ENCODE measurements at places on chromosomes 2 and 18.

DNA sequence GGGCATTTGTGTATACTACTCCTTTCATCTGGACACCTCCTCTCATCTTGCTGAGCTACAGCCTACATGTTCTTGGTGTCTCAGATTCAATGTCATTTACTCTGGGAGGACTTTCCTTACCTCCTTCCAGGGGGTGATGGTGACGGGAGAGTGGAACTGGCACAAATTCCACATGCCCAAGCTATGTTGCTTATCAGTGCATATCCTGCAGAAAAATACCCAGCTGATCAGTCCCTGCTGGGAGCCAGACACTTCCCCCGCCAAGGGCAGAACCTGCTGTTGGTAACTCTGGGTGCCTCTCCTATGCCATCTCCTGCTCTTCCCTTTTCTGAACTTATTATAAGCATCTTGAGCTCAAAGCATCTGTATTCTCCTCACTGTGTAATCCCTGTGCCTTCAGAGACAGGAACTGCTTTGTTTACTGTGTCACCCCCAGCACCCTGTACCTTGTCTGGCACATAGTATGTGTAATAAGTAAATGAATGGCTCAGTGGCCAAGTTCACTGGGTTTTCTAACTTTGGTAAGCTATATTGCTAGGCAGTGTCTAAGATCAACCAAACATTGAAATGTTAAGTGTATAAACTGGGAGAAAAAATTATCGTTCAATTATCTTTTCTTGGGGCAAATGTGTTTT is 87.7 kb upstream of the LPIN2 start:
- DNase-seq: no peak

- DNase-seq: no peak
Measured at GRCh38 chr2:240573516-240574385, 5.5 kb downstream of the RNPEPL1 start.

GRCh38 chr2:105373344-105373781 is 25.5 kb downstream of the FHL2 start:
- no peak for DNase-seq

GRCh38 chr2:46284260-46284659 is 12.9 kb upstream of the EPAS1 start:
- DNase-seq: no peak

DNA sequence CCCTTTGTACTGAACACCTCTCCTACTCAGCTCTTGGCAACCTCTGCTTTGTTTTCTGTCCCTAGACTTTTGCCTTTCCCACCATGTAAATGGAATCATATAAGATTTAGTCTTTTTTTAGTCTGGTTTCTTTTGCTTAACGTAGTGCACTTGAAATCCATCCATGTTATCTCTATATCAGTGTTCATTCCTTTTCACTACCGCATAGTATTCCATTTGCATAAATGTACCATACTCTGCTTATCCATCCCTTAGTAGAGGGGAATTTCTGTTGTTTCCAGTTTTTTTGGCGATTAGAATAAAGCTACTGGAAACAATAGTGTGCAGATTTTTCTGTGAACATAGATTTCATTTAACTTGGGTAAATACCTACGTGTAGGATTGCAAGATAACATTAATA is 46.4 kb downstream of the GAD1 start:
- DNase-seq: no peak

GRCh38 chr18:25230658-25231326 is 121.2 kb downstream of the ZNF521 start:
- DNase-seq: no peak

DNA sequence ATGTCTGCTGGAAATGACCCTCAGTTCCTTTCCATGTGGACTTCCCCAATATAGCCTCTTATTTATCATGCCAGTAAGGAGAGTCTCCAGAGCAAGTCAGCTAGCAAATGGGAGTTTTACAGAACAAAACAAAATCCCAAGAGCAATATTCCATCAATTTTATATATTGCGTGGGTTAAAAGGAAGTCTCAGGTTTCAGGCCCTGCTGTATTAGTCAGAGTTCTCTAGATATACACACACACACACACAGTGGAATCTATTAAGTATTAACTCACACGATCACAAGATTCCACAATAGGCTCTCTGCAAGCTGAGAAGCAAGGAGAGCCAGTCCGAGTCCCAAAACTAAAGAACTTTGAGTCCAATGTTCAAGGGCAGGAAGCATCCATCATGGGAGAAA is 102.8 kb upstream of the MAP2 start:
- no peak for DNase-seq

- DNase-seq: no peak
Measured at GRCh38 chr2:94753466-94753998, 117.7 kb upstream of the TEKT4 start.

- DNase-seq: peak; percentile 52
Measured at GRCh38 chr2:6866275-6866671, 566 bp upstream of the CMPK2 start.

DNA sequence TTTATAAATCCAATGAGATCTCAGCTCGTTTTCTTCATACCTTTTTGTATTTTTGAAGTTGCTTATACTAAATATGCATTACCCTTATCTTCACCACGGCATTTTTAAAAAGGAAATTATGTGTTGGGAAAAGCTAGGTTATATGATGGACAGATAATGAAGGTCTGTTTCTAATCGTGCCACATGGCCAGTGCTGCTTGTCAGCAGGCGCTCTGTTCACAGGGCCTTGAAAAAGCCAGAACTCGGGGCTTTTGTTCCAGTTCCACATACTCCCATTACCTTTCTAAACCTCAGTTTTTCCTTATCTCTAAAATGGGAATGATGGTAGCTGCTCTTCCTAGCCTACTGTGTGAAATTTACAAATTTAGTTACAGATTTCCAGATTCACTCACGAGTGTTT is 42.0 kb downstream of the EPAS1 start:
- no peak for DNase-seq

- no peak for DNase-seq
Measured at GRCh38 chr18:57440331-57441070, 5.3 kb downstream of the ONECUT2 start.

DNA sequence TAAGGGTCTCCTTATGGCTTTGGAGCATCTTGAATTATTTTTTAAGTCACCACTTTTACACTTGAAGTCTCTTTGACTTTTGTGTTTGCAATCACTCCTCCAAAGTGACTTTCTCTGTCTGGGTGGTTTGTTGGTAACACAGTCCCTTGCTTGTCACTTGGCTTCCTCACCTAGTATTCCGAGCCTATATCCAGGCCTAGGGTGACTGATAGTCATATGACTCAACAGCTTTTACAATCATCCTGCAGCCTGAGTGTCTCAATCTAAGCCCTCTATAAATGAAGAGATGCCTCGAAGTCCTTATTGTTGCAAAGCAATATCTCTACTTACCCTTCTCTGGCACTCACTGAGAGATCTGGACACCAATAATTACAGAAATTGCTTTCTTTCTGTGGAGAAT is 53.9 kb upstream of the SETBP1 start:
- DNase-seq: no peak

DNA sequence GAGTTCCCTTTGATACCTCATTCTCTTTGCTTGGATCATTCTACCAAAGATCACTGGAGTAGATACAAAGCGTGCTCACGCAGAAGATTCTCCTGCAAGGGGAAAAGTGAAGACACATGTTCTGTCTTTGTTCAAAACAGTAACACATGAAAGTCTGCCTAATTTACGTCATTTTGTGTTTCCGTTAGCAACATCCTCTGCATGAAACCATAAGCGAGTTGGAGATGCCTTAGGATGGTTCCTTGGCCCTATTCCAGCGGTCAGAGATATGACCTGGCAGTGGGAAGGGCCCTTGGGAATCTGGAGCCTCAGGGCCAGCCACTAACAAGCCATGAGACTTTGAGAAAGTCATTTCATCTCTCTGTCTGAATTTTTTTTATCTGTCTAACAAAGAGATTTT is 180.9 kb upstream of the TWIST2 start:
- DNase-seq: no peak

DNA sequence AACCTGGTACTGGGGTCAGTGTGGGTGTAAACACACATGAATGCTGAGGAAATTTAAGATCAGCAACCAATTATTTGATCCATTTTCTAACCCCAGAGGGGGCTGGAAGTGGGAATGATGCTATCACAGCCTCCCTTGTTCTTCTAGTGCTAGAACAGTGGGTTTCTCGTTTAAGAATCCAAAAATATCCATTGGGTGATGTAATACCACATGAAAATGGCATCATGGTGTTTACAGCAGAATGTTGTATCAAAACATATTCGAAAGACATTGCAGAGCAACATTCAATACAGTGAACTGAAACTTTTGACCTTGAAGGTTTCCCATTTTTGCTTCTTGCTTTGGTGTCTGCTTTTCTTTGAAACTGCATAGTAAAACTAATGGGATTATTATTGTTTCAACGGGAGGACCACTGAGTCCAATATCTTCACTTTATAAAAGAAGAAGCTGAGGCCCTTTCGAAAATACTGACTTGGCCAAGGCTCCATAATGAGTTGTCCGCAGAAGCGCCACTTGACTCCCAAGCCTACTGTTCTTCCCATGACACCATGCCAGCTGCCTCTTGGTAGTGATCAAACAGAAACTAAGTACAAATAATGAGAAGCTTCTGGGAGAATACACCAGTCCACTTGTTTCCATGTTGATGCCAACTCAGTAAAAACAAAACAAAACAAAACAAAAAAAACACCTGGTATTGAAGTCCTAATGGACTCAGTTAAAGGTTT is 106.1 kb downstream of the COLEC12 start:
- DNase-seq: no peak

DNA sequence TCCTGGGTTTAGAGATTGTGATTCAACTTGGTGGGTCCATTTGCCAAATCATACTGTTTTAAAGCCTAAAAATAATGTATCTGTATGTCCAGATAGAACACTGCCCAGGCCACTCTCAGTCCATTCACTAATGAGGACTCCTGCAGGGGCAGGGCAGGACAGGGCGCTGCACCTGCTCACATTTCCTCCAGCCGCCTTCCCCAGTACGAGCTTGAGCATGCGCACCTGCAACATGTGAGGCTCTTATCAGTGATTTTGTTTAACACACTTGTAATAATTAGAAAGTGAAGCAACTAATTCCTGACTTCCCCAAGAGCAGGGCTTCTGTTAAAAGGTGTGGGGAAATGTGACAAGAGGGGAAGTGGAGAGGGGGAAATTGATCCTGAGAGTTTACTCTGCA is 89.7 kb downstream of the AFF3 start:
- no peak for DNase-seq

DNA sequence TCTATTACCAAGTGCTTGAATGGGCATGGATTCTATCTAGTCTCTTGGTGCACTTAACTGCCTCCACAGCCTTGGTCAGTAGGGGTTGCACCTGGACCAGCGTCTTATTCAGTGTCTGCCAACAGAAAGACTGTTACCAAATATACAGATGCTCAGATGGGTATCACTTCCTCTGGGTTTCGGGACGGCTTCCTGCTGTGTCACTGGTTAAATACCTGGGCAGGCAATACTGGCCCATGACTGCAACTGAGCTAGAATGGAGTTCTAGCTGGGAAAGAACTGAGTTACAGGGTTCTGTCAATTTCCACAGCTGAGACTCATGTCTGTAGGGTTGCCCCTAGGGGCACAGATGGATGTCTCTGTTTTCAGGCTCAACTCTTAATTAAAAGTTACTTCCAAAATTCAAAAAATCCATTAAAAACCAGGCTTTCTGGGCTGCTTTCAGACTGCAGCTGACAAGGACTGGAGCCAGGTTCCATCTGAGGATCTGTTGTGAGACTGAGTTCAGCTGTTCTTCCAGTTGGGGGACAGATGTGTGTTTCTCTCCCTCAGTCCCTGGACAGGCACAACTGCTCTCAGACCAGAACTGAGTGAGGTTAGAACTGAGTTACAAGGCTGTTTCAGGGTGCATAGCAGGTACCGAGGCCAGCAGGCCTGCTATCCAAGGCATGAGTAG is 789.6 kb upstream of the SLC8A1 start:
- DNase-seq: no peak

DNA sequence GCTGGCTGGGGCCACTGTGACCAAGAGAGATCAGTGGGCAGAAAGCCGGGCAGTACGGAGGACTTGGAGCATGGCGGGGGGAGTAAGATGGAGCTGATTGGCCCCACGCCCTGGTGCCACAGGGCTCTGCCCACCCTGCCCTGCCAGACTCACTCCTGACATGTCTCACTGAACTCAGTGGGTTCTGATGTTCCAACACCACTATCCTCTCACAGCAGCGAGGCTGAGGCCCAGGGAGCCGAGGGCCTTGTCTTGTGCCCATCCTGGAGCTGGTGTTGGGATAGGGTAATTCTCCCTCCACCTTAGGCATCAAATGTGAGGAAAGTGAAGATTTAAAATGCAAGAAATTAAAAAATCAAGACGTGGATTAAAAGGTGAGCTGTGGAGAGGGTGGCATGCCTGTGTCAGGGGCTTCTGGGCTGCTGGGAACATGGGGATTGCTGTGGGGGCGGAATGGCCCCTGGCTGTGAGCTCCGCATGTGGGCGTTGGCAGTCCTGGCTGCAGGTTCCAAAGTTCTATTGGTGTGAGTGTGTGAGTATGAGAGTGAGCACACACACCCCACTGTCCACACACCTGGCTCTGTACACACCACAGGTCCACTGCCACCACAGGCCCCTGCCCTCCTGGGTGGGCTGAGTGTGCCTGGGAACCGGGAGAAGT is 283.5 kb upstream of the HS6ST1 start:
- no peak for DNase-seq

DNA sequence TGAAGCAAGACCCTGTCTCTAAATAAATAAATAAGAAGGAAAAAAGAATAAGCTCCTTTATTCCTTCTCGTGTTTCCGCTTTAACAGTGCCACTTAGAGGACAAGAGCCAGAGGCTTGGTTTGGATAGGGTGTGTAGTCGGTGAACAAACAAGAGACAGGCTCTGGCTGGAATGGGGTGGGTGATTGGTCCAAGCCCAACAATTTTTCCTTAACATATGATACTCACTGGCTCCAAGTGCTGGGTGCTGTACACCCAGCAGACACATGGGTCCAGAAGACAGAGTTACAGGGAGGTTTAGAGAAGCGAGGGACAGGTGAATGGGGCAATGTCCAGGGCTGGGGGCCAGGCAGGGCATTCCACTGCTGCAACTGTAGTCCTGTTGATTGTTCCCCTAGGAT is 77.8 kb downstream of the NCAPH start:
- DNase-seq: peak; percentile 51

DNA sequence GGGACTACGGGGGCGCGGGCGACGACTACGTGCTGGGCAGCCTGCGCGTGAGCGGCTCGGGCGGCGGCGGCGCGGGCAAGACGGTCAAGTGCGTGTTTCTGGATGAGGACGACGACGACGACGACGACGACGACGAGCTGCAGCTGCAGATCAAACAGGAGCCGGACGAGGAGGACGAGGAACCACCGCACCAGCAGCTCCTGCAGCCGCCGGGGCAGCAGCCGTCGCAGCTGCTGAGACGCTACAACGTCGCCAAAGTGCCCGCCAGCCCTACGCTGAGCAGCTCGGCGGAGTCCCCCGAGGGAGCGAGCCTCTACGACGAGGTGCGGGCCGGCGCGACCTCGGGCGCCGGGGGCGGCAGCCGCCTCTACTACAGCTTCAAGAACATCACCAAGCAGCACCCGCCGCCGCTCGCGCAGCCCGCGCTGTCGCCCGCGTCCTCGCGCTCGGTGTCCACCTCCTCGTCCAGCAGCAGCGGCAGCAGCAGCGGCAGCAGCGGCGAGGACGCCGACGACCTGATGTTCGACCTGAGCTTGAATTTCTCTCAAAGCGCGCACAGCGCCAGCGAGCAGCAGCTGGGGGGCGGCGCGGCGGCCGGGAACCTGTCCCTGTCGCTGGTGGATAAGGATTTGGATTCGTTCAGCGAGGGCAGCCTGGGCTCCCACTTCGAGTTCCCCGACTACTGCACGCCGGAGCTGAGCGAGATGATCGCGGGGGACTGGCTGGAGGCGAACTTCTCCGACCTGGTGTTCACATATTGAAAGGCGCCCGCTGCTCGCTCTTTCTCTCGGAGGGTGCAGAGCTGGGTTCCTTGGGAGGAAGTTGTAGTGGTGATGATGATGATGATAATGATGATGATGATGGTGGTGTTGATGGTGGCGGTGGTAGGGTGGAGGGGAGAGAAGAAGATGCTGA is 1.4 kb downstream of the SOX11 start:
- peak; percentile 30 for DNase-seq

Data from NCI-H526 (cell line).